ENCODE measurements at places on chromosomes 7 and 10.

DNA sequence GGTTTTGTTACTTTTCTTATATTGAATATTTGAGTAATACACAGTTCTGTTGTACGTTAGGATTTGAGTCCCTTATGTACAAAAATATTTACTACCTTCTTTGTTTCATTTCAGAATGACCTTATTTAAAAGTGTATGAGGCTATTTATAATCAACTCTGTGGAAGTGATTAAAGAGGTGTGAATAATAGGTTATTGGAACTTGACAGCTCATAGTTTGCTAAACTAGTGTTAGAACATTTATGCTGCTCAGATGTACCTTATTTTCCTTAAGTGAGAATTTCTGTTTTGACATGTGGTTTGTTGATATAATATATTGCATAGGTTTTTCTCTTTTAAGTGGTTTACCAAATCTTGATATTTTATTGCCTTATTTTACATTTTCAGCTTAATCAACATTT, 105.5 kb downstream of the ZEB1 start:
- no peak for DNase-seq

GRCh38 chr7:29518616-29519015, 45.0 kb upstream of the PRR15 start:
- no peak for DNase-seq

GRCh38 chr10:106296750-106297392, 867.6 kb downstream of the SORCS1 start:
- no peak for DNase-seq

- peak; percentile 48 for DNase-seq
Observed at GRCh38 chr7:51009716-51010496, 227.2 kb upstream of the GRB10 start.

GRCh38 chr7:16670021-16670420, 24.0 kb downstream of the BZW2 start:
- no peak for DNase-seq

DNA sequence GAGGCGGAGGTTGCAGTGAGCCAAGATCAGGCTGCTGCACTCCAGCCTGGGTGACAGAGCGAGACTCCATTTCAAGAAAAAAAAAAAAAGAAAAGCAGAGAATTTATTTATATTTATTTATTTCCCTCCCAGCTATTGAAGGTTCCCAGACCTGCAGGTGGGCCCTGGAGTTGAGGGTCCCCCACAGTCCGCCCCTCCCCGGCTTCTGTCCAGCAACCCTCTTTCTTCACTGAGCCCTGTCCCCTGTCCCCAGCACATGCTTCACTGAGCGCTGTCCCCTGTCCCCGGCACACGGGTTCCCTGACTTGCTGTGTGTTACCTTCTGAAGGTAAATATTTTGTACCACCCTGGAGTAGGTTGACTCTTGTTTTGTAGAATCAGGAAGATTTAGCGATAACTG, 301.7 kb upstream of the PITRM1 start:
- no peak for DNase-seq

GRCh38 chr7:1693991-1694524, 24.0 kb downstream of the ELFN1 start:
- DNase-seq = no peak

DNA sequence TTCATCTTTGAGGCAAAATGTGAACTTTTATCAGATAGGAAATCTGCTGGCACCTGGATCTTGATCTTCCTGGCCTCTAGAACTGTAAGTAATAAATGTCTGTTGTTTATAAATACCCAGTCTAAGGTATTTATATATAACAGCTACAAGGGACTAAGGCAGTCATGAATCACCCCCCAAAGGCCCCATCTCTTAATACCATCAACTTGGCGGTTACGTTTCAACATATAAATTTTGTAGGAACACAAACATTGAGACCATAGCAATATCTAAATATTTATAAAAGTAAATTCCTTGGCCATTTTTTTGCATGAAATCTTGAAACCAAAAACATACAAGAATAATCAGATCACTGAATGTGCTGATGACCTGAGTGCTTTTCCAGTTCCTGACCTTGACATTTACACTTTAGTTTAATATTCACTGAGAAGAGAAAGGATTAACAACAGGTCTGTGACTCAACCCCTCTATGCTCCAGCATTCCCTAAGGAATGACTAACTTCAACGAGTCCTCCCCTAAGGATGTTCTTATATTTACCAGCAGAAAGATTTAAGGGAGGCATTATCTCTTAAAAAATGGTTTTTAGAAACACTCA, 1438.5 kb upstream of the CELF2 start:
- no peak for DNase-seq

DNA sequence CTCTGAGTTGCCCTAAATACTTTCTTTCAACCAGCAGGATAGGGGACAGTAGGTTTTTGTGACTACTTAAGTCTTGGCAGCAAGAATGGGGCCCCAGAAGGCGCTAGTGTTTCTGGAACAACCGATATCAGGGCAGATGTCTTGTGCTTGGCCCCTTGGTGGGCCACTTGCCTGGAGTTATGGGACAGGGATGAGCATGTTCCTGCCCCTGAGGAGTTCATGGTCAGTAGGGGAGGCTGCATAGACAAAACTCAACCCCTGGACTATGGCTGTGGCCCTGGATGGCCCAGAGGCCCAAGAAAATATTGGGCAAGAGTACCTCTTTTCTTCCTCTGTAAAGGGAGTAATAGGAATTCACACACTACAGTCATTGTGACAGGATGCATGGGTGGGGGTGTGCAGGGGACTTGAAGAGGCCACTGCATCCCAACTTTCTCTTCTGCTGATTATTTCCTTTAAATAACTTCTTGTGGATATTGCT, 57.7 kb upstream of the IGFBP3 start:
- no peak for DNase-seq

- DNase-seq = peak; percentile 3
Observed at GRCh38 chr10:45495438-45496152, 121.6 kb downstream of the ALOX5 start.

DNA sequence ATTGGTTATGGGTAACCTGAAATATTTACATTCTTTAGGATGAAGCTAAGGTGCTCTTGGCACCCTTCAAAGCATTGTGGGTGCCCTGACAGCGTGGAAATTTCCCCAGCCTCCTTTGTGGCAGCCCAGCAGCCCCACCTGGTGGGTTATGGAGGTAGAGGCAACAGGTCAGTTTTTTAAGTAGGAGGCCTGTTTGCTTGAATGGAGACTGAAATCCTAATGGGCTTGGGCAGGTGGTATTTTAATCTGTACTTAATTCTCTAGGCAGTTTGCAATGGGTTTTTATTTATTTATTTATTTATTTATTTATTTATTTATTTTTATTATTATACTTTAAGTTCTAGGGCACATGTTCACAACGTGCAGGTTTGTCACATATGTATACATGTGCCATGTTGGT, 139.4 kb downstream of the EPC1 start:
- DNase-seq = peak; percentile 64

GRCh38 chr7:139035586-139036353, at the start of gene ZC3HAV1L:
Gene ZC3HAV1L (minus strand): TSS chr7:139036042. CDS start chr7:139036017, 25 bp downstream.
- peak; percentile 76 for DNase-seq

DNA sequence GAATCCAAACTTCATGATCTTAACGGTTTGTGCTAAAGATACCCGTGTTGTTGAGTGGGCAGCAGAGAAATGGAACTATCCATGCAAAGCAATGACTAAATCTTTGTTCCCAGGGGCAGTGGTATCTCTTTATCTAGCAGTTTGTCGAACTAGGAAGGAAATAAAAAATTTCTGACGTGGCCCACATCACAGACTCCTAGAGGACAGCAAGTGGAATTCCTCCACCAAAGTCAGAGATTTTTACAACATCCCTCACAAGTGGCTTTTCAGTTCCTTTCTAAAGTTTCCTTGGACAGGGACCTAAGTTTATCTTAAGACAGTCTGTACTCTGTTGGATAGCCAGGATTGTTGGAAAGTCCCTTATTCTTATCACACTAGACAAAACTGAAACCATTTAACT, 136.0 kb downstream of the RAPGEF5 start:
- DNase-seq = no peak

All from LoVo (cell line).